Liver (tissue), 10 donors: ENCODE measurements at places on chromosomes 3 and 15.

- no peak for DNase-seq
Measured at GRCh38 chr3:24199775-24200247, 254.7 kb downstream of the NR1D2 start.

DNA sequence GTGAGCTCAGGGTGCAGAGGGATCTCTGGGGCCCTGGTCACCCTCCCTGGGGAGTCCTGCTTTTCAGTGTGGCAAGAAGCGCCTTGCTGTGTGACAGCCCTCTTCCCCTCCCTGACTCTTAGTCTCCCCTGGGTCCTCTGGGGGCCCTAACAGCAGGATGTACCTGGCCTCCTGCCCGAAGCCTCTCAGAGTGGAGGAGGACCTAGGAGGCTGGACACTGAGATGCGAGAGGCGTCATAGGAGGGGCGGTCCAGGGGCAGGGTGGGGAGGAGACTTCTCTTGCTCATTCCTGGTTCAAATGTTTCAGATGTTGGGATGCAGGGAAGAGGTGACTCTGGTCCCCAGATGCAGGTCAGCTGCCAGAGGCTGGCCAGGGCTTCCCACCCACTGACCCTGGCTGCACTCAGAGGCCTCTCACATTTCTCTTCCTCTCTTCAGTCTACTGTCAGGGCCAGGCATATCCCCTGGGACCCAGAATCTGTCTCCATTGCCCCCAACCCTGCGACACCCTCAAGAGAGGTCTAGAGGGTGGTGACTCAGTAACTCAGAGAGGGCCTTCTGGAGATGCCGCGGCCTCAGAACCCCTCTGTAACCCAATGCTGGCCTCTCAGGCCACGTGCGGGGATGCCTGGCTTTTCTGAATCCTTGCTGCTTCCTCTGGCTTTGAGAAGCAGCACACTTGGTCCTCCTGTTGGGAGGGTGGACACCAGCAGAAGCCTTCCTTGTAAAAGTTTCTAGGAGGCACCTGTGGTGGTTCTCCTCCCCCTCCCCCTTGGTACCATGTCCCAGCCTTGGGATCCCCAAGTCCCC, 25.9 kb downstream of the SNX33 start:
- no peak for DNase-seq

DNA sequence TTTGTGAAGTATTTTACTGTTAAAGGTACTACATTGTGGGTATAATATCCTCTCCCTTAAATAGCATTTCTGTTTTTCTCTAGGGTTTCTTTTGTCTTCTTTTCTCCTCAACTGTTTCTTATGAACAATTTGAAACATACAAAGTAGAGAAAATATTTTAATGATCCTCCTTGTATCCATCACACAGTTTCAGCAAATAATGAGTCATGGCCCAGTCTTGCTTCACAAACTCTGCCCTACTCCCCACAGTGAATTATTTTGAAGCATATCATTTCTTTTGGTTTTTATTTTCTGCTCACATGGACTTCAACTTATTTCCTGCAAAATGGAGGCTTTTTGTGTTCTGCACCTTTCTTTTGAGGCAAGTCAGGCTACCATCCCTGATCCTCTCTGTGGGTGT, 6.1 kb upstream of the SCAANT1 start:
- DNase-seq, result no peak

- no peak for DNase-seq
Measured at GRCh38 chr15:62833646-62834045, 208.9 kb upstream of the TPM1 start.

DNA sequence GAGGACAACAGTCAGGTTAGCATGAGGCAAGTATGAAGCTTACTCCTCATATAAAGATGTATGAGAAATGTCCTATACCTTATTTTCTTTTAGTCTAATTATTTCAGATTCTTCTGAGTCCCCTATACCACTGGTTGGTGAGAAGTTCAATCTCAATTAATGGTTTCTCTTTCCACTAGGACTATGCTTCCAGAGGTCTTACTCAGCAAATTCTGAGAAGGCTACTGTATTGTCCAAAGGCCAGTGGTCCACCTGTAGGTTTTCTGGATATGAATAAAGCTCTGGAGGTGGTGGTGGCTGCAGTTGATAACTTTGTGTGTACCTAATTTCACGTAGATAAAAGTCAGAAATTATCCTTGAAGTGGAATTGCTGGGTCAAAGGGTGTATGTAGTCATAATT, 149.4 kb downstream of the EPHB1 start:
- no peak for DNase-seq

GRCh38 chr3:132854856-132855535, 132.8 kb upstream of the NPHP3 start:
- DNase-seq, result no peak
